Stimulated activated CD4-positive, alpha-beta T cell treated with anti-CD3 and anti-CD28 coated beads, Interleukin-2, amount 100 ng/mL, for 4 hours (primary cell): ENCODE measurements at places on chromosomes 3 and 15.

GRCh38 chr3:197363553-197364409, 65.4 kb upstream of the DLG1 start:
- DNase-seq, result no peak

DNA sequence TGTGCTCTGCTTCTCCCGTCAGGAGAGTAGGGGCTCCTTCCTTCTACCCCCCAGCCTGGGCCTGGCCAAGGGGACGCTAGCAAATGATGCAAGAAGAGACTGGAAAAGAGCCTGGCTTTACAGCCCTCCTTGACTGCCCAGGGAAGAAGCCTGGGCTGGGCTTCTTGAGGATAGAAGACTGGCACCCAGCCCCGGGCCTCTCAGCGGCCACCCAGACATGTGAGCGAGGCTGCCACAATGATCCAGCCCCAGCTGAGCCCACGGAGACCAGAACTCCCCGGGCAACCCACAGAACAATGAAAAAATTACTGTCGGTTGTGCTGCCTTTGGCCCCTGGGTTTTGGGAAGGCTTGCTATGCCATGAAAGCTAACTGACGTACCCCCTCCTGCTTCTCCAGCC, 100.6 kb upstream of the PRR20G start:
- DNase-seq, result no peak

GRCh38 chr15:62027263-62027565, 33.0 kb downstream of the VPS13C start:
- DNase-seq, result no peak

GRCh38 chr3:184332370-184333090, 4.9 kb upstream of the FAM131A start:
- DNase-seq, result no peak

DNA sequence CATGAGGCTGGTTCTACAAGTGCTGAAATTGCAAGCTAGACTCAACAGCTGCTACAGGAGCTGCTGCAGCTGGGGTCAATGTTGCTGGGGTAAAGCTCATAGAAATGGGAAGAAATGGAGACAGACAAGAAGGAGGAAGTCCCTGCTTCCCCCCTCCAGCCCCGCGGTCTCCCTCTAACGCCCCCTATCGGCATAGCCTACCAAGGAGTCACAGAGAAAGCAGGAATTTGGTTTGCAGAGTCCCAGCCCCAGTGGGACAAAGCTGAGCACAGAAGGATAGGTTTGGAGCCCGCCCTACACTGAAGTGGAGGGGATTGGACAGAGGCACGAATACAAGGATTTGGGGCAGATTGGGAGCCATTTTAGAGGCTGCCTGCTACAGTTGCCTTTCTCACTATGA, 176.9 kb upstream of the ANKRD28 start:
- DNase-seq, result no peak

DNA sequence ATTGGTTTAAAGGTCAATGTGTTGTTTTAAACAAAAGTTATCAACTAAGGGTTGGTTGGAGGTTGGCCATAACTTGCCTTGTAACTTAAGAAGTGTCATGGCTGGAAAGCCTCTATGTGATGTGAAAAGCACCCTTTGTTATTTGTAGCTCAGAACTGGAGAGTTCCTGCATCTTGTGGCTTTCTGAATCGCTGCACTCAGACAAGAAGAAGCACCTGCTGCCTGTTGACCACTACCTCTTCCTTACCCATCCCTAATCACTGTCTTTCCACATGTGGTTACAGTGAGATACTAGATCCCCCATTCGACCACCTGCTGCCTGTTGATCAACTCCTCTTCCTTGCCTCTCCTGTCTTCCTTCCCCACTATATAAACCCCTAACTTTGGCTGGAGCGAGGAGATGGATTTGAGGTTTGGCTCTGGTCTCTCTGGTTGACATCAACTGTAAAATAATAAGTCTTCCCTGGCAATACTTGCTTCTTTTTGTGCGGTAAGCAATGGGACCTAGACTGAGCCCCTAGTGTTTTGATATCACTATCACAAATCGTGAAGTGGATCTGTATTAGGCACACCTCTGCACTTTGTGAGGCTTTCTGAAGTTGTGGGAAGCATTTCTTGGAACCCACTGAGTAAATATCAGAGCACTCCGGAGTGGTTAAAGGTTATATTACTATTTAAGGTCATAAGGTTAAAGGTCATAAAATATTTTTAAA, 13.8 kb downstream of the RPL39L start:
- DNase-seq, result no peak

GRCh38 chr3:17431004-17431403, 311.4 kb downstream of the TBC1D5 start:
- DNase-seq, result no peak

DNA sequence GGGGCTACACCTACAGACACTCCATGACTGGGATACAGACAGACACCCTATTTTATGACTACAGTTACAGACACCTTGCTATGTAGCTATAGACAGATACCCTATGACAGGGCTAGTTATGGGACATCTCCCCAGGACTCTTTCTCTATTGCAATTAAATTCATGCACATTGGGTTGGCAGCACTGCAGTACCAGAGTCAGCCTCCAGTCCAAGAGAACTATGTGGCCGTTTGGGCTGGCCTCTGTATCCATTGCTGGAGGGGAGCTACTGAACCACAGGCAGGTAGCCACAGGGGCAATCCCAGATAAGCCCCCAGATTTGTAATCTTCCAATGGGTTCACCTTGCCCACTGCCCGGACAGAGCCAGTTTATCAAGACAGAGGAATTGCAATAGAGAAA, 108.4 kb upstream of the SPATA16 start:
- no peak for DNase-seq

GRCh38 chr3:114420072-114420471, 126.2 kb downstream of the TIGIT start:
- no peak for DNase-seq

- DNase-seq, result no peak
Measured at GRCh38 chr3:11289864-11290263, 17.7 kb downstream of the ATG7 start.

GRCh38 chr3:177519588-177519987, 322.3 kb upstream of the TBL1XR1 start:
- no peak for DNase-seq

GRCh38 chr3:149085828-149086231, 503 bp downstream of the HLTF start:
- no peak for DNase-seq

GRCh38 chr15:101623367-101624304, 28.5 kb downstream of the TM2D3 start:
- DNase-seq, result no peak

- no peak for DNase-seq
Measured at GRCh38 chr3:81925385-81925784, 163.9 kb upstream of the GBE1 start.

DNA sequence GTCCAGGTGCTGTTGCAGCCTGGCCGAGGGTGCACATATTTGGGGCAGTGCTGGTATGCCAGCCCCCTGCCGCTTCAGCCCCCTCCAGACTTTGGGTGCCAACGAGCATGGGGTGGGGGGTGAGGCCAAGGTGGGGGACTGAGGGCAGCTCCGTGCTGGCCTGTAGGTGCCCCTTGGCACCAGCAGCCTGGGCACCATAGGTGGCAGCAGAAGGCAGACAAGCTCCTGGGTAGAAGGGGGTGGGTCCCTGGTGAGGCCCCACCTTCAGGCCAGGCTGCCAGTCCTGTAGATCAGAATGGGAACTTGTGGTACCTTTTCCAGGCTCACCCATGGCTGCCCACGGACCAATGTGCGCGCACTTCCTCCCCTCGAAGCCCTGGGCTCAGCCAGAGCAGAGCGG, 16.1 kb upstream of the PLA2G4E start:
- no peak for DNase-seq

DNA sequence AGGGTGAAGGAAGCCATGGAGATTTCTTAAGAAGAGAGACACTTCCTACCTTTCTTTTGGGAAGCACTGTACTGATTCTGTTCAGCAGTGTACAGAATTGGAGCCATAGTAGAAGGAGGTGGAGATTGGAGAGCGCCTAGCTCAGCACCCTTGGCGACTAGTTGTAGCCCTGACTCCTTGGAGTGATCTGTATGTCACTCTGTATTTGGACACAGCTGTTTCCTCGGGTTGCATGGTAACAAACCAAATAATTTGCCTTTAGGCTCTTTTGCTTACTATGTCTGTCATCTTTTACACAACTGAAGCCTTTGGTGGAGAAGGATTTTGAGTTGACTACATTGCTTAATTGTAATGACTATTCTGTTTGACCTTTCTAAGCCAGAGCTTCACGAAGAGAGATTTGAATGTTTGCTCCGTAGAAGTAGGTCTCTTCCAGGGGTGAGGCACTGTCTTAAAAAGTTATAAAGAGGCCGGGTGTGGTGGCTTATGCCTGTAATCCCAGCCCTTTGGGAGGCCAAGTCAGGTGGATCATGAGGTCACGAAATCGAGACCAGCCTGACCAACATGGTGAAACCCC, 77.1 kb downstream of the AKAP13 start:
- no peak for DNase-seq

- no peak for DNase-seq
Measured at GRCh38 chr3:173983343-173983742, 585.8 kb downstream of the NLGN1 start.

DNA sequence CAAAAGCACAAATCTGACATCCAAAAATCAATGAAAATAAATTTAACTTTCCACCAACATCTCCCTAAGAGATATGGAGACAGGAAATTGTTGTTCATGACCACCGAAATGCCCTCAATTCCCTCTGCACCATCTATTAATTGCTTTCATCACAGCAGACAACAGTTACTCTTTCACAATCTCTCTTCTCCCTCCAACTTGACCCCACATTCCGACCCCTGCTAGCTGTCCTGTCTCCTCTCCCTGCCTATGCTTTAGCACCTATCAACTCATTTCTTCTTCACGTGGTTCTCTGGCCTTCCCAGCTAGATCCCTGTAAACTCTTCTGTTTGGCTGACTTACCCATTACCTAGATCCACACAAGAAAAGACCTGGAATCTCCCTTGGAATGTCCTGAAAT, 173.9 kb upstream of the ADAMTS9 start:
- no peak for DNase-seq

- DNase-seq, result no peak
Measured at GRCh38 chr15:96097661-96098060, 232.8 kb upstream of the NR2F2 start.

- DNase-seq, result no peak
Measured at GRCh38 chr3:191555037-191555436, 94.1 kb downstream of the PYDC2 start.

DNA sequence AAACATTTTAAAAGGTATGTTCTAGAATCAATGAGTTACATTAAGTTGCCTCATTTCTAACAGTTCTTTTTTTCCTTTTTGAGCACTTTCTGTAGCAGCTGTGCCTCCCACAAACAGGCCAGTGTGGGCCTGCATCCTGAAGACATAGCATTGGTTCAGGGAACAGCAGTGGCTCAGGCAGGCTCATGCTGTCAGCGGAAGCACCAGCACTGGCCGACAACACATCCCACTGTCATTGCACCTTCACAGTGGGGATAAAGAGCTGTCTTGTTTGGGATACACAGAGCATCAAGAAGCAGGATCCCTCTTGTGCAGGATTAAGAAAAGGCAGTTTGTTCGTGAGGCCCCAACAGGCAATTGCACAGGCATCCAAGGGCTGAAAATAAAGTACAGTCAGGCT, 123.3 kb downstream of the MOBP start:
- no peak for DNase-seq

GRCh38 chr3:108394016-108394415, 97.7 kb downstream of the HHLA2 start:
- no peak for DNase-seq

GRCh38 chr3:47578691-47579632, at the start of gene CSPG5:
CSPG5 (minus strand) TSS chr3:47578865; CDS start chr3:47578693, 172 bp downstream.
- peak; percentile 6 for DNase-seq

DNA sequence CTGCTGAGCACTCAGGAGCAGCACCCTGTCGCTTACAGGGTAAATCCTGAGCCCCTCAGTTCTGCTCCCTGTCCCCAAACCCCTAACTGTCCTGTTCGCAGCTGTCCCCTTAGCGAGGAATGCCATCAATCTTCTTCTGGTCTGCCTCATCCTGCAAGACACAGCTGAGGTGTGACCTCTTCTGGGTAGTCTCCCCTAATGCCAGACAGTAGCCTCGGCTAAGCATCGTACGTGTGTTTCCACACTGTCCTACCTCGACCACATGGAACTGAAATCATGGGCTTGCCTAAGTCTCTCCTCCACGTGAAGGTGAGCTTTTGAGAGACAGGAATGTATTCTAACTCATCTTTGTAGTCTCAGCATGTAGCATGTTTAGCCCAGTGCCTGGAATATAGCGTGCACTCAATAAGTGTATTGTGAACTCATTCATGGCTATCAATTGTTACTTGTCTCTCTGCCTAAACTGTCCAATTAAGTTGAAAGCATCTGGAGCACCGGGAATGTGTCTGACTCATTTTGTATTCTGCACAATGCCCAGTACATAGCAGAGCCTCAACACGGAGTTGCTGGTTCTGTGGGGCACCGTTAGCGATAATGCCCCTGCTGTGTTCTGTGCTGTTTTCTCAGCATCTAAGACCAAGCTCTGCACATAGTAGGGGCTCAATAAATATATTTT, 90.2 kb downstream of the HES1 start:
- DNase-seq, result no peak

- DNase-seq, result no peak
Measured at GRCh38 chr3:126945891-126946290, 37.0 kb upstream of the PLXNA1 start.

DNA sequence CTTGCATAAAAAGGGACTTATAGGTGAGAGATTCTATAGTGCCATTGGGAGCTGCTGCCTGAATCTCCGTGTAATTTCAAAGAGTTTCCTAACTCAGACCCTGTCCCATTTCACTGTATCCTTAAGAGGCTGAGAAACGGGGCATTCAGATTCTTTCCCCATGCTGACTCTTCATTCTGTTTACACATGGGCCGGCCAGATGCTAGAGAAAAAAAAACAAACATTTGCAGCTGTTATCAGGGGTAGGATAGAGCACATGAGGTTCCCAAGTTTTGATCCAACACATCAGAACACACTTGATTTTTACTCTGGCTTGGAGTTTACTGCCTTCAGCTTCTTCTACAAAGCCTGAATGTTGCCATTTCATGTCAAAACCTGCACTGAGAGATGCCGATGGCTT, 215.9 kb upstream of the TPRG1 start:
- no peak for DNase-seq

- DNase-seq, result no peak
Measured at GRCh38 chr15:33956397-33956796, 11.9 kb upstream of the CHRM5 start.

GRCh38 chr3:27467545-27467944, 16.6 kb downstream of the SLC4A7 start:
- no peak for DNase-seq

DNA sequence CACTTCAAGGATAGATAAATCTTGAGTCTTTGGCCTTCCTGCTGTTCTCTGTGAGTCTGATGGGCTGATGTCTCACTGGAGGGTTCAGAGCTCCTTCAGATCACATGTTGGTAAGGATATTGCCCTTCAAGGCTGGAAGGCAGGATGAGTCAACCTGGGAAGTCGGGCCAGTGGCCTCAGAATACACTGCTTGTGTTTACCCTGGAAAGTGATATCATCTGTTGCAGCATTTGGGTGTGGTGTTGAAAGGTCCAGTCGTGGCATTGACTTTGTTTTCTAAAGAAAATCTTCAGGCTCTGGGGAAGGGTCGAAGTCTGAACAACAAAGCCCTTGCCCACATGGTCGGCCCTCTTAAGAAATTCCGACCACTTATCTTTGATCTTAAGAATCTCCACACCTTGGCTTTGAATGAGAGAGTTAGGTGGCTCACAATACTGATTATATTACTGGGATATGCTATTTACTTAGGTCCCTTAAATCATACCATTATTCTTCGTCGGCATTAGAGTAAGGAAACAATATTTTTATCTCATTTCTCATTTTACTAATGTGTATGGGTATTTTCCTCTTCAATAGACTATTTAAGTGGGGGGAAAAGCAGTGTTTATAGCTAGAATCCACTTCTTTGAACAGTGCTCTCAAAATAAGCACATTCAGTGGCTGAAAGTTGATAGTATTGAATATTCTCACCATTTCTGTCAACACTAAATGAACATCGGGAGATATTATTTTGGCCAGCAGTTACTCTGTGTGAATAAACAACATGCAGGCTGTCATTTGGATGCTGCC, 303.9 kb upstream of the RASGRP1 start:
- DNase-seq, result no peak
